ENCODE measurements at places on chromosomes 3 and 15. TPM values are rescaled to one million over a fixed set of nuclear protein-coding genes. Genes with fewer than 3 reads are reported as not detected.

- DNase-seq: no peak
These were observed 80.6 kb upstream of the BHLHE40 start for GRCh38 chr3:4898454-4899313.

GRCh38 chr3:156383441-156384025 is 171.4 kb downstream of the SSR3 start:
- no peak for DNase-seq

The FETUB gene
- 0.36 TPM for total RNA-seq

The GABRG3 gene
- not detected for total RNA-seq

DNA sequence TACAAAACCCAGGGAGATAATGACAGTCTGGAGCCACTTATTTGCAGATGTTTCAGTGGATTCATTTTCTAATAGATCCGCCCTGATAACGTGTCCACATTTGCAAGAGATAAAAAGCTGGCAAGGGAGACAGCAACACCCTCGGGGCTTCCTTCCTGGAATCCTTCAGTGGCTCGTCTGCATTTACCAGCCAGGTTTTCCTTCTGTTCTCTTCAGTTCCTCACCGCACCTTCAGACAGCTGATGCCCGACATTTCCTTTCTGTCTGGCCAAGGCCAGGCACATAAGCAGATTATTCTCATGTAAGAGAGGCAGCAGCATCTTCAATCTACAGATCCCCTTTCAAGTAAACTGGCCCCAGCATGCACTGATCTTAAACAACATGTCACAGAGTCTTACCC is 56.2 kb upstream of the SPATA12 start:
- DNase-seq: no peak

The CLDN16 gene
- 29.7 TPM for total RNA-seq

GRCh38 chr3:196141866-196142201 is 59.9 kb upstream of the TFRC start:
- no peak for DNase-seq

- no peak for DNase-seq
These were observed 313.4 kb upstream of the STT3B start for GRCh38 chr3:31219131-31219843.

DNA sequence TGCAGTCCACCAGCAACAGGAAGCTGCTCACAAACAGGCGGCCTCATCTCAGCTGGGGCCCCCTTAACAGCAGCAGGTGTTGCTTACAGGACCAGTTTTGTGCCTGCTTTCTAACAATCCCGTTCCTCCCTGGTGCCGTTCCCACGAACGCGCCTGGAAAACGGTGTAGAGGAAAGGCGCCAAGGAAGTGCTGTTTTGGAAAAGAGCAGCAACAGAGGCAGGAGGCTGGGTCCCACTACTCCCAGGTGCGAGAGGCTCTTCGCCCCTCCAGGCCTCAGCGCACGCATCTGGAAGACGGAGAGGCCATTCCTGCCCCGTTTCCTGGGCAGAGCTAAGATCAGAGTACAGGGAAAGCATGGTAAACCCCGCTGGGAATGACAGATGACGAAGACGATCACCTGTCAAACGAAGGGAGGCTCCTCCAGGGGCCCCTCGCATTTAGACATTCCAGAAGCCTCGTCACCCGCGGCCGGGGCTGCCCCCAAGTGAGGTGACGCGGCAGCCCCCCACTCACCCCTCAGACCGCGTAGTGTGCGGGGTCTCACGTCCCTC is 603 bp downstream of the SCAPER start:
- no peak for DNase-seq

The ADCY5 gene
- 2.7 TPM for total RNA-seq

DNA sequence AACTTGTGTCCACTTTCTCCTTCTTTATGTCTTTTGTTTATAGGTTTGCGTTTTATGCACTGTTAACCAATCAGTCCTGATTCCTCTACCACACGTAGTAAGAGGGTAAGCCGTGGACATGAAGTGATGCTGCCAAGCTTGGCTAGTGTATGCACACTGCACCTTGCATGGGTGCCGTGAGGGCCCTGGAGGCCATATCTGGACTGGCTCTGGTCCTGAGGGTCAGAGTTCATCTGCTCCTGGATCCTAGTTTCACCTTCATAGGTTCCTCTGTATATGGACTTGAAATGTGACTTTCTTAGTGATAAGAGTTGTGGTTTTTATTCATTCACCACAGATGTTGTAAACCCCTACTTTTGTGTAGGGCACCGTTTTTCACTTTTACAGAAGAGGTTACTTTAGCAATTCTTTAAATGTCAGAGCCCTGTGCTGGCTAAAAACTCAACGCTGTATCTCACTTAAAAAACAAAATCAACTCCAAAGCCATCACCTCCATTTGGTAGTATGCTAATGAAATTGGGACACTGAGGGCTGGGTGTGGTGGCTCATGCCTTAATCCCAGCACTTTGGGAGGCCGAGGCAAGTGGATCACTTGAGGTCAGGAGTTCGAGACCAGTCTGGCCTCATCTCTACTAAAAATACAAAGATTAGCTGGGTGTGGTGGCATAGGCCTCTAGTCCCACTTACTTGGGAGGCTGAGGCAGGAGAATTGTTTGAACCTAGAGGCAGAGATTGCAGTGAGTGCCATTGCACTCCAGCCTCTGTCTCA is 22.9 kb downstream of the SIAH2 start:
- DNase-seq: no peak

The NR1I2 gene
- total RNA-seq: 0.69 TPM

DNA sequence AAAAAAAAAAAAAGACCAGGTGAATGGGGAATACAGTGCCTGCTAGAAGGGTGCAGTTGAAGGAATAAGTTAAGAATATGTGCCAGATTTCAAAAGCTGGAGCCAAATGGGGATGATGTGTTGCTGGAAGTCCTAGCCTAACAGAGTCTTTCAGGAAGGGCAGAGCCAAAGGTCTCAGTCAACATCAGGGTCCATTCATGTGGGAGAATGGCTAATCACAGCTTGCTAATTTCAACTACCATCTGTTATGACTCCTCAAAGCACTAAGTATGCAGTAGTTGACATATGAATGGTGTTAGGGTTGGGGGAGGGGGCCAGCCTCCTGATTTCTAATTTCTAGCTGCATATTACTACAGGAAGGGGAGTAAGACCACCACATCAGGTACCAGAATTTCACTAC is 4.4 kb downstream of the ZBTB38 start:
- no peak for DNase-seq

The GP5 gene
- total RNA-seq: not detected

DNA sequence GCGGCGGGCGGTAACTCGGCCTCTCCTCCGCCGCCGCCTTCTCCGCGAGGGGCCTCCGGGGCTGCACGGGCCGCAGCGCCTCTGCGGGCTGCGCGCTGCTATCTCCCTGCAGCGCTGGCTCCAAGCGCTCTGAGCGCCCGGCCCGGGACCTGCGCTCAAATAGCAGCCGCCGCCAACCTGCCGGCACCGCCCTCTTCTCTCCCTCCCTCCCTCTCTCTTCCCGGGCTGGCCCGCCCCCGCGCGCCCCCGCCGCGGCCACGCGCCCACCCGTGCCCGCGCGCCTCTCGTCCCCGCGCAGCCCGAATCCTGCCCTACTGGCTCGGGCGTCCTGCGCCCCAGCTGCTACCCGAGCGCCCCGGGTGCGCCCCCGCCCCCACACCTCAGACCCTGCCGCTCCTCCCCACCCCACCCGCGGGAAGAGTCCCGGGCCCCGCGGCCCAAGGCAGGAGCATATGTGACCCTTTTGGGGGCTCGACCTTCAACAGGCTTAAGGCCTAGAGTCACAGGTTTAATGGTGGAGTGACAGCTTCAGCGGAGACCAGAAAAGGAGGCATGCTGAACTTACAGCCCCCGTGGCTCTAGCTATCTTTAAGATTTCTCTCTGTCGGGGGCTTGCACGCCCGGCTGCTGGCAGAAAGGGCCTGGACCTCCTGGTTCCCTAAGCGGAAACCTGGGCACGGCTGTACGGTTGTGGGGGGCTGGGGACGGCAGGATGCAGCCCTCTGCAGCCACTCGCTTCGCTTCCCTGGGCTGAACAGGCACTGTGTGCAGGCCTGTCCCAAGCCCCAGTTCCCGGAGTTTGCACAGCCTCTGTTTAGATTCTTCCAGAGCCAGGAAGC is at the start of gene CACNA2D2:
TSS of gene CACNA2D2 (minus strand) at position 131 of the 839 bp plus-strand sequence. CDS start 211 bp downstream, outside the sequence.
- no peak for DNase-seq

DNA sequence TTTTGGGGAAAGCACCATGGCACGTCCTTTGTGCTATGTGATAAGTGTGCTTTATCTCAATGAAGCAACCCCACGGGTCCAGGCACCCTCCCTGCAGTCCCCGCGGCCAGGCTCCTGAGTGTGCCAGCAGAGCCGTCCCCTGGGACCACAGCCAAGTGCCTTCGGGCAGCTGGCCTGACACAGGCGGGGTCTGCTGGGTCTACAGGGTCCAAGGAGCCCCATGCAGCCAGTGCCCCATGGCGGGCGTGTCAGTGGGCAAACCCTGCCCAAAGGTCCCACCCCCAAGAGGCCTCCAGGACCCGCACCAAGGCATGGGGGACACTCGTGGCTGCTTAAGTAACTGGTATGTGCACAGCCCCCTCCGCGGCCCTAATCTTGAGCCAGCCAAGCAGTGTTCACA is 35.3 kb downstream of the KLHL25 start:
- DNase-seq: no peak

- DNase-seq: no peak
These were observed 60.9 kb upstream of the CDV3 start for GRCh38 chr3:133512416-133513089.

DNA sequence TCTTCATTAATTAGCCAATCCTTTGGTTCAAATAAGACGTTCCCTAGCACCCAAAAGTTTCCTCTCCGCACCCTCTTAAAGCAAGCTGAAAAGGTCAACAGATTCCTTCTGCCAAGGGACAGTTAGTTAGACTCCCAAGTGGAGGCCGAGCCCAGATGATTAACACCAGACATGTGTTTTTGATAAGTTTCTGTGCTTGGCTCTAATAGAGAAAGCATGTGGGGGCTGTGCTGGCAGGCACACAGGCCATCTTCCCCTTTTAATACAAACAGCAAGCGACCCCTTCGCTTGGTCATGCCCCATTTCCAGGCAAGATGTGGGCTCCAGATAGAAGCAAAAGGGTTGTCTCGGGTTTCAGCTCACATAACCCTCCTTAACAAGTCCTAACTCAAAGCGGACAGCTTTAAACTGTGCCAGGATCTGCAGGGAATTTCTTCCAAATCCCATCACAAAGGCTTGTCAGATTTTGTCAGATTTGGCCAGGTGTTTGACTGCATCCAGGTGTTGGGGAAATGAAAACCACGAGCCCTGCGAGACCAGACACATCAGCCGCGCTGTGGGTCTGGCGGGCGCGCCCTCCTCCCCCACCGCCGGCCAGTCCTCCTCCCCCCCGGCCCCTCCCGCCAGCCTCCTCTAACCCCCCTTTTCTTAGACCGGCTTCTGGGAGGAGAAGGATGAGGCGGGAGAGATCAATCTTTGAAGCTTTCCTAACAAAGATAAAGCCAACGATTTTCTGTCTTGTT is 3.3 kb downstream of the HES1 start:
- no peak for DNase-seq

GRCh38 chr3:31624083-31624709 is 91.5 kb downstream of the STT3B start:
- DNase-seq: no peak

GRCh38 chr3:16174026-16174355 is 489 bp upstream of the GALNT15 start:
- no peak for DNase-seq

DNA sequence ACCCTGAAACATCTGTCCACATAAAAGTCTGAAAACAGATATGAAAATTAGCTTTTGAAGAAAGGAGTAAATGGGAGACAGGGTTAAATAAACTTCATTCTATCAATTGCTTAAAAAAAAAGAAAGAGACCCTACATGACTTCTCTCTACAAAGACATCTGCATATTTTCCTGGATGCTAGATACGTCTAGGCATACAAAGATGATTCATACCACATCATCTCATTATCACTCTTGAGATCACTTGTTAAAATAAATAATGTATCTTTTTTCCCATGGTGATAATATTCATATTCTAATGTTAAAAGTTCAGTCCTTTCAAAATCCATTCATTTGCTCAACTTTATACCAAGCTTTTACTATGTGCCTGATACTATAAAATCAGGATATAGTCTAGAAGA is 295.8 kb downstream of the MAGI1 start:
- DNase-seq: no peak

GRCh38 chr3:29427266-29428103 is 146.6 kb downstream of the RBMS3 start:
- no peak for DNase-seq

DNA sequence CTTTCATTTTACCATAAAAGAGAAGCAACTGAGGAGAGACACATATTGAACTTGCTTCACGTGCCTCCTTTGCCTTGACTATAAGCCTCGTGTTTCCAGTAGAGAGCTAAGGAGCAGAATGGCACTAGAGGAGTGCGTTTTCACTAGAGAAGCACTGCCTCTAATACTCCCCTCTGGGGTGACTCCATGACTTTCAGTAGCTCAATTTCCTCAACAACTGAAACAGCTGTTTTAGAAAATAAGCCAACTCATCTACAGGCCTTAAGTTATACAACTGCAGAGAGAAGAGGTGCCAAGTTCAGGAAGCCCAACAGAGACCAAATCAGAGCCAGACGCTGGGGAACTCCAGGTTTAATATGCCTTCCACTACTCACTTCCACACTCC is 1.9 kb downstream of the UBP1 start:
- no peak for DNase-seq

DNA sequence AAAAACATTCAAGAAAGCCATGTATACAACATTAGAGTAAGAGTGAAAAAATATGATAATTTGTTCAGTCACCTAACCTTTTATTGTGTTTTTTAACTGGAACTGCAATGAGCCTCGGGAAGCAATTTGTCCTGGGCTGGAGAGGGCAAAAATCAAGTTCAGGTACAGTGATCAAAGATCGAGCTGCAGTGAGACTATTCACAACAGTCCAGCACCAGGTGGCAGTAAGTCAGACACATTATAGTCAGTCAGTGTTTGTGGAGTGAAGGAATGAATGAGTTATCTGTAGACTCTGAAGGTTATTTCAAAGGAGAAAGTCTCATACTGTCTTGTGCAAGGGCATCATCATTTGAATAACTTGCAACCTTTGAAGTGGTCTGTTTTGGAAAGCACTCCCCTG is 116.6 kb downstream of the CHDH start:
- DNase-seq: no peak

The PLCH1 gene
- 3.2 TPM for total RNA-seq

The PLCD1 gene
- total RNA-seq: 11.2 TPM

The TRAT1 gene
- total RNA-seq: not detected

Data from epithelial cell of proximal tubule (primary cell).